ENCODE measurements at places on chromosomes 2 and 18.

- DNase-seq = no peak
These were observed 9.4 kb downstream of the SCYGR4 start for GRCh38 chr2:227626580-227627151.

DNA sequence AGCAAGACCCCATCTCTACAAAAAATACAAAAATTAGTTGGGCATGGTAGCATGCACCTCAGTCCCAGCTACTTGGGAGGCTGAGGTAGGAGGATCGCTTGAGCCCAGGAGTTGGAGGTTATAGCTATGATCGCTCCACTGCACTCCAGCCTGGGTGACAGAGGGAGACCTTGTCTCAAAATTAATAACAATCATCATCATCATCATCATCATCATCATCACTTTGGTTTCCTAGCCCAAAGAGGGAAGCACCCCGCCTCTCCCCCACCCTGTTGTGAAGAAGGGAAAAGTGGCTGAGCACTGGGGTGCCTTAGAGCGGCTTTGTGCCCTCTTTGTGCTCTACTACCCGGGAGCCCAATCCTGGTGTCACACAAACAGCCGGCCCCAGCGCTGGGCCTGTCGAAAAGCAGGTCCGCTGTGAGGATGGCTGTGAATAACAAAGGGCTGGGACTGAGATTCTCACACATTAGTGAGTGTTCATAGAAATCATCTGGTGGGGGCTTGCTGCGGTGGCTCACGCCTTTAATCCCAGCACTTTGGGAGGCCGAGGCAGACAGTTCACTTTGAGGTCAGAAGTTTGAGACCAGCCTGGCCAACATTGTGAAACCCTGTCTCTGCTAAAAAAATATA is 42.6 kb upstream of the ASXL2 start:
- DNase-seq = no peak

DNA sequence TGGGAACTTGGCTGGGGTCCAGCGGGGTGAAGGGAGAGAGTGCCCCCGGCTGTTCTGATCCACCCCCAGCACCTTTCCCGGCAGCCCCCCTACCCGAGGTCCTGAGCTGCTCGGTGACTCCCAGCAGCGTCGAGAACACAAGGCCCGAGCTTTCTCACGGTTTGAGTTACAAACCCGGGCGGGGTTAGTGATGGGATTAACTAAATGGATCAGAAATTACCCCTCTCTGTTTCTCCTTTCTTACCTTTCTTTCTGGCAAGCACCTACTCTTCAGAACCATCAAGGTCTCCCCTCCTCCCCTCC is 139.4 kb upstream of the GPC1 start:
- DNase-seq = no peak

GRCh38 chr2:60570251-60570650 is 16.8 kb upstream of the BCL11A start:
- DNase-seq = no peak

DNA sequence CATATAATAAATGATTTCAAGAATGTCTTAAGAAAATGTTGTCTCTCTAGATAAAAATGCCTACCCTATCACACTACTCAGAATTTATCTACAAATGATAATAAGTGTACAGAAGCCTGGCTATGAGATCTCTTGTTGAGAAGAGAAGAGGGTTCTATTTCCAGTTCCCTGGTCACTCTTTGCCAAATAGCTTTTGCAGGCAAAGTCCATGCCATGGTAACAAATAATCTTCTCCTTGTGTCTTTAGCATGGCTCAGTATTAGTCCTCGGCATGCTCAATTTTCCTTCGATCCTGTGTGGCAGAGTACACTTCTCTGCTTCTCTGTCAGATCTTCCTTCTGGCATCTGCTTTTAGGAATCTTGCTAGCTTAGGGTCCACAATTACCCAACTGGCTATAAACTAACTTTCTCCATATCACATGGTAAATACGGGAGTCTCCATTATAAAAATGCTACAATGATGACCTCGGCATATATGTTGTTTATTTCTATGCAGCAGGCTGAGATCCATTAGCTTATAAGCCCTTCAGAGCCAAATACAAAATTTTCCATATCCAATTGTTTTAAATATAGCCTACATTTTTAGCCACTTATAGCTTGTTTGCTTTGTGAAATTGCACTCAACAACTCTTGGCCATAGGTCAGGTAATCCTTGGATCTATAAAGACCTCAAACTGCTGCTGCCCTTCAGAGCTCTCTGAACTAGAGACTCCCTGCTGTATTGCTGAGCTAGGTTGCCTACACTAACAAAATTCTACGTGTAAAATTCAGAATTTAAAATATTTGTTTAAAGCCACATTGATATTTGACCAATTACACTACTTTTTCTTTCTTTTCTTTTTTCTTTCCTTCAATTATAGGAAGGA is 157.5 kb downstream of the FSIP2 start:
- no peak for DNase-seq

DNA sequence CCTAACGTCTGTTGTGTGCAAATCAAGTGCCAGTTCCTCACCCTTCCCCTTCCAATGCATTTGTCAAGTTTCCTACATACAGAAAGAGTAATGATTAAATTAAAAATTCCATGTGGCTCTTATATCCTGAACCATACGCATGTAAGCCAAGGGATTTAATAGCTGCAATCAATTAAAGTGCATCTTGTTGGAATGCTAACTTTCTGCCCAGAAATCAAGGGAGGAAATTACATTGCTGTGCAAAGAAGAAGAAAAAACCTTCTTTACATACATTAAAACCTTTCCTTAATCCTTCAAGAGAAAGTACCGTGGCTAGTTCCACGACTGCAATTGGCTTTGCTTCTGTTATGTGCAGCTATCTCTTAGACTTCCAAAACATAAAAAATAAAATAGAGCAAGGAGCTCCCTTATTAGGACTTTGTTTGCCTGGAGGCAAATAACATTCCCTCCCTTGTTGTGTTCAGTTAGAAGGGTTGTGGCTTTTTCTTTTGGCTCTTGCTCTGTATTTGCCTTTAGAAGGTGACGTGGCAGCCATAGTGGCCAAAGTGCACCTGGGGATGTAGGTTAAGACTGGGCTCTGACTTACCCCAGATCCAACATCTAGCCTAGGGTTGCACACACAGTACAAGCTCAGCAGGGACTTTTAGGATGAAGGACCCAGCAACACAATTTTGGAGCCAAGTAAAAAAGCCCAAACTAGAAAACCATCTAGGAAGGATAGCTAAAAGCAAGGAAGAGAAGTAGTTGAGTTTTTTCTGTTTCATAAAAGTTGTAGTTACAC is 158.3 kb downstream of the ANTXR1 start:
- DNase-seq = no peak

DNA sequence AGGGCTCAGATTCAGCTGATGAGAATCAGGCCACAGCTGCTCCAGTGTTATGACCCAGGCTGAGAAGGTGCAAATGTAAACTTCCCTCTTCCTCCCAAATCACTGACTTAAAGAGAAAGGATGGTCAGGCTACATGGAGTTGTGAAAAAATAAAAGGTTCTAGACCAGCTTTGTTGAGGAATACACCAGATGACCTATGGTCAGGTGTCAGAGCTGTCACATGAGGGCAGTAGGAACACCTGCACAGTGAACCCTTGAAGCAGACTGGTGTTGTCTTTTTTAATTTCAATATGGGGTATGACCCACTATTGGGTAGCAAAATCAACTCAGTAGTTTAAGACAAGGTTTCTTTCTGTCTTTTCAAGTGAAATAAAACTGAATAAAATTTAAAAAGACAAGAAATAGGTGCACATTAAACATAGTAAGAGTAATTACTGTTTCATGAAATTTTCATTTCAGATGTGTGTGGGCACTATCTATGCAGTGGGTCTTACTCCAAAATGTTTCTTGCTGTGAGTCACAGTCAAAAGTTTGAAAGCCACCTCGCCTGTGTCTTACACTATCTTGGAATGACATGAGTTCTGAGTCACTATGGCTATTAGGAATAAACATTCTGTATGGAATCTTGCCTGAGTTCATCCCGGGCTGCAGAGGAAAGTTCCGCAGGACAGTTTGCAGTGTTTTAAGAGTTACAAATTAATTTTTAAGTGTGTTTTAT is 83.6 kb downstream of the ACVR1 start:
- DNase-seq = no peak

- DNase-seq = no peak
These were observed 23.2 kb downstream of the PRKD3 start for GRCh38 chr2:37301408-37301807.

DNA sequence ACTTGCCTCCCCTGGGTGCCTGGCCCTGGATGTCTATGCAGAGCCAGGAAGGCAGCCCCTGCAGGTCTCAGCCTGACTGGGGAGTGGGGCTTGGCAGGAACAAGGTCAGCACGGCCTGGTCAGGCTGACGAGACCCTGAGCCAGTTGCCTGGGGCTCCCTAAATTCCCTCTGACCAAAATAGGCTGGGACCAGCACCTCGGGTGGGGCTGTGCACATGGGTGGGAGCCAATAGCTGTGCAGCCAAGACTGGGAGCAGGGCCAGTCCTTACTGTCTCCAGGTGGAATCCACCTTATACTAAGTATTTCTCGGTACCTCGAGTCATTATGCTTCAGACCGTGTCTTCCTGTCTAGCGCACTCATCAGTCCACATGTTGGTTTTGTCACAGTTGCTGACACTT is 11.4 kb upstream of the IL1R2 start:
- no peak for DNase-seq

- DNase-seq = no peak
These were observed 36.0 kb upstream of the YPEL5 start for GRCh38 chr2:30110773-30111172.

DNA sequence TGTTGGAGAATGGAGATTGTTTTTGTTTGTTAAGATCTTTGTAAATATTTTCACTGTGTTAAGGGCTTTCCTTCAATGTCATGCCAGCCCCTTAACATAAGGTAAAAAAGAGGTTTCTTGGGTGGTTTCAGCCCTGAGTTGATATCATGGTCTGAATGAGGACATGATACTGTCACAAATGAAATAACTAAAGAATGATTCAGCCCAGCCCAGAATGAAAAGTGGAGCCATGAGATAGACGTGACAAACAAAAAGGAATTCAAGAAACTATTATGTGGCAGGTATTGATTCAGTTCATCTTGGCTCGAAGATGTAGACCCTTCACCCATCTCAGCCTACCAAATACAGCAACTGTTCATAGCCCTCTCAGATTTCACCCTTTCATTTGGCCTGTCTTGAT is 88.6 kb upstream of the TTN start:
- no peak for DNase-seq

GRCh38 chr2:41434991-41435390 is 612.8 kb upstream of the PKDCC start:
- no peak for DNase-seq

GRCh38 chr2:201939453-201939941 is 94.2 kb upstream of the FZD7 start:
- DNase-seq = no peak

- DNase-seq = no peak
These were observed 44.7 kb downstream of the CTIF start for GRCh38 chr18:48583573-48583972.

GRCh38 chr18:48033790-48034650 is 103.6 kb upstream of the SMAD2 start:
- no peak for DNase-seq

DNA sequence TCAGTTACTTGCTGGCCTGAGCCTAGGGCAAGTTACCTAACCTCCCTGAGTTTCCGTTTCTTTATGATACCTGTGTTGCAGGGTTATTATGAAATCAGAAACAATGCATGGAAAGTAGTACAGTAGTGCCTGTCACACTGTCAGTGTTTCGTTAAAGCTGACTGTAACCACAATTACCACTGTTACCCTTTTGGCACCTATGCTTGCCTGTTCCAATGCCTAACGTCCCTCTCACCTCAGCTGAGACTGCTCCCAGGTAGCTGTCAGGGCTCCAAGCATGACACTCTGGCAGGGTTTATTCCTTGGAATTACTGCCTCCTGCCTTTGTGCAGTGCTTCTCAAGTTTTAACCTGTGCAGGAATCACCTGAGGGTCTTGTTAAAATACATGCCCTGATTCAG is 135.2 kb upstream of the RBMS1 start:
- DNase-seq = no peak

GRCh38 chr2:20583425-20583881 is 67.4 kb downstream of the HS1BP3 start:
- no peak for DNase-seq

DNA sequence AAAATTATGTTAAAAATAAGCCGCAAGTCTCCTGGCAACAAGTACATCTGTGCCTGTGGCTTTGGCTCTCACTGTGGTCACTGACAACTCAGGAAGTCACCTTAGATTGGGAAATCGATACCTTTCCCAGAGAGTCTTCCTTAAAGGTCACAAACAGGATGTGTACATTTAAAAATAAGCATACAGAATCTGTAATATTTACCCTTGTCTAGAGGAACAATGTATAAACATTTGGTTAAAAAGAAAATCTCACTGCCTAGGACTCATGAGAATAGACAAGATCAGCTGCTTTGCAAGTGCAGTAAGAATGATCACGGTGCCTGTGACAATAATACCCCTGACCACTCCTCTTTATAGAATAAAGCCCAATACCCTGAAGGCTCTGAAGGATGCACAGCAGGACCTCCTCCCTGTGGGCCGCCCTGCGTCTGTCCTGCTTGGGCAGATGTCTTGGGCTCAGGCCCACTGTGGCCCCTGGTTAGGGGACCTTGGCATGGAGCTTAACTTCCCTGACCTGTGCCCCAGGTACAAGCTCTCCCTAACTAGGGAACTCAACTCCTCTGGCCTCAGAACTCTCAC is 98.0 kb upstream of the MGAT4A start:
- DNase-seq = no peak

DNA sequence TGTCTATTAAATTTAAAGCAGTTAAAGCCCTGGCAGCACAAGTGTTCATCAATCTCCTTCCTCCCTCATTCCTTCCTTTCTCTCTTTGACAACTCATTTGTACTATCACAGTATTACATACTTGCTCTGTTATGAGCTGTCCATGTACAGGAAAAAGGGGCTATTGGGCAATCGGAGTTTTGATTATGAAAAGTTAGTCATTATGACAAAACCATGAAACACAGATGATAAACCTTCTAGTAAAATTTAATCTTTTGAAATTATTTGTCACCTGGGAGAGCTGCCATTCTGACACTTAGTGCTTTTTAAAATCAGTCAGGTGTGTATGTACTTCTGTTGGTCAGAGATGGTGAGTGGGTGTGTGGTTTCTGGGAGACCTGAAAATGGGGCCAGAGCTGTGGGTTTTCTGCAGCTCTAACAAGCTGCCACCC is 39.4 kb downstream of the MAP4K4 start:
- DNase-seq = no peak

- DNase-seq = no peak
These were observed 881.6 kb upstream of the PIK3C3 start for GRCh38 chr18:41073372-41073954.

GRCh38 chr2:170152421-170152820 is 25.5 kb upstream of the MYO3B start:
- DNase-seq = no peak

- no peak for DNase-seq
These were observed 200.7 kb downstream of the BCL11A start for GRCh38 chr2:60352491-60353405.

GRCh38 chr2:77954931-77955330 is 432.8 kb upstream of the LRRTM4 start:
- no peak for DNase-seq

DNA sequence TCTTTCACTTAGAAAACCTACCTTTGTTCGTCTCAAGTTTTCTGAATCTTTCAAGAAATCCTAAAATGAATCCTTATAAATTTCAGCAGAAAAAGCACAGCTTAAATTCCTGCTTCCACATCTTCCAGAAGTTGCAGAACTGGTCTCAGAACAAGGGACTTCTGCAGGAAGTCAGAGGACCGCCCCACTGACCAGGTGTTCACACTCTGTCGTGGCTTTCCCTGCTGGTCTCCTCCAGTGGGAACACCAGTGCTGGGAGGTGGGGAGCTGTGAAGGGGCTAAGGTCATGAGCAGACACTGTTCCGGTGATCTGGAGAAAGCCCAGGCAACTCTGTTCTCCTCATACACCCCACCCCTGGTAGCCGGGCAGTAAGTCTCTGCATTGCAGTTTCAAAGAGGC is 3.5 kb downstream of the FAM110C start:
- DNase-seq = no peak

- DNase-seq = no peak
These were observed 843.6 kb downstream of the SUCLG1 start for GRCh38 chr2:83615511-83615910.

All from HEK293T (cell line).